ENCODE measurements at places on chromosomes 13 and 19.

DNA sequence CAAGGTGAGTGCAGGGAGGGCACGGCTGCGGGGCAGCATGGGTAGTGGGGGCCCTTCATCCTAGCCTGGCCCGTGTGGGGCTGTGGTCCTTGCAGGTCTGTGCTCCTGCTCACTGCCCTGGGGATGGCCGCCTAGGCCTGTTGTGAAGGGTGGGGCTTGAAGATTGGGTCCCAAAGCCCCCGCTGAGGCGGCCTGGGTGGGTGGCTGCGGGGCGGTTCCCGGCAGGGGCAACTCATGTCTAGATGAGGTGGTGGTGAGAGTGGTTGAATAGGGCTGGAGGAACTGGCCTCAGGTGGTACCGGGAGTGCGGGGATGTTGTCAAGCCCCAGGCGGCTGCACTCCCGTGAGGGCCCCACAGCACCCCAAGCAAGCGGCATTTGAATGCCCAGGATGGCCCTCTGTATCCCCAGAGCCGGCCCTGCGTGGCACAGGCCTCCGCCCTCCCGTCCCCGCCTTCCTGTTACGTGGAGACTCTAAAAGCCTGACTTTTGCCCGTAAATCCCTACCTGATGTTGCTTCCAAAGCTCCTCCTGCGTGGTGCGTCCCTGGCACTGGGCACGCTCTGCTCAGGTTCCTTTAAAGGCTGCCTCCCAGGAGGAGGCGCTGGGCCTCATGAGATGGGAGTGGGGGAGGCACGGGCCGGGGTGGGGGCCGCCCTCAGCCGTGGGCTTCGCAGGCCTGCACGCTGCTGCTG, 15.0 kb downstream of the SPPL2B start:
- no peak for DNase-seq

DNA sequence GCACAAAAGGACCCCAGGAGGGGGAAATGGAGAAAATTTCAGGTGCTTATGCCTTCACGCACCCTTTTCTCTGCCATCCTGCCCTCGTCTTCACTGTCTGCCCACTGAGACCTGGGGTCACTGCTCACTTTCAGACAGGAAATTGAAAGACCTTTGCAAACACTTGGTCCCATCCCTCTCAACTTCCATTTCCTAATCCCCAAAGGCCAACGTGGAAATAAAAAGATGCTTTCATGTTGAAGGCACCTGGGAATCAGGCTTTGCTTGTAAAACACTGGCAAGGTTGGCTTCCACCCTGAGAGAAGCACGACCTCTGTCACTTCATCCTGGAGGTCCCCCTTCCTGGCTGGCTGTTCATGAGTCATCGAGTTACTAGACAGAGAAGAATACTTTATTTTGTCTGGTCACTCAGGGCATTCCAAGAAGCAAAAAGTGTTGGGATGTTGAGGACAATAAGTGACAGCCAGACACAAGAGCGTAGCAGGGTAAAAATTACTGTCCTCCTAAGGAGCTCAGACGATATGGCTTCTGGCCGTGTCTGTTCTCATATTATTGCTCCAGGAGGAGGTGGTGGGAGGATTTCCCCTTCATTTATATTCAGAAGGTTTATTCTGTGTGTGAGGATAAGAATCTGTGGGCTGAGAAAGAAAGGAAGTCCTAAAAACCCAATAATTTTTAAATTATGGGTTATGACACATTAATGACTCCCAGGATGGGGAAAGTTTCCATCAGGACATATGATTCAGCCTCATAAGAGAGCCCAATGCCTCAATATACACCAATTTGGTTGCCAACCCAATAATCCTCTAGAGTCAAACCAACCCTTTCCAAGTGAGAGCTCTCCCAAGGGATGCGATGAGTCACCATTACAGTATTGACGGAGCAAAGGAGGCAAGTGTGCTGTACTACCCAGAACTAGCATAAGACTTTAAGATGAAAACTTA, 409.0 kb downstream of the COG6 start:
- DNase-seq, result no peak

- no peak for DNase-seq
Observed at GRCh38 chr19:49442354-49442753, 1.0 kb upstream of the SLC17A7 start.

DNA sequence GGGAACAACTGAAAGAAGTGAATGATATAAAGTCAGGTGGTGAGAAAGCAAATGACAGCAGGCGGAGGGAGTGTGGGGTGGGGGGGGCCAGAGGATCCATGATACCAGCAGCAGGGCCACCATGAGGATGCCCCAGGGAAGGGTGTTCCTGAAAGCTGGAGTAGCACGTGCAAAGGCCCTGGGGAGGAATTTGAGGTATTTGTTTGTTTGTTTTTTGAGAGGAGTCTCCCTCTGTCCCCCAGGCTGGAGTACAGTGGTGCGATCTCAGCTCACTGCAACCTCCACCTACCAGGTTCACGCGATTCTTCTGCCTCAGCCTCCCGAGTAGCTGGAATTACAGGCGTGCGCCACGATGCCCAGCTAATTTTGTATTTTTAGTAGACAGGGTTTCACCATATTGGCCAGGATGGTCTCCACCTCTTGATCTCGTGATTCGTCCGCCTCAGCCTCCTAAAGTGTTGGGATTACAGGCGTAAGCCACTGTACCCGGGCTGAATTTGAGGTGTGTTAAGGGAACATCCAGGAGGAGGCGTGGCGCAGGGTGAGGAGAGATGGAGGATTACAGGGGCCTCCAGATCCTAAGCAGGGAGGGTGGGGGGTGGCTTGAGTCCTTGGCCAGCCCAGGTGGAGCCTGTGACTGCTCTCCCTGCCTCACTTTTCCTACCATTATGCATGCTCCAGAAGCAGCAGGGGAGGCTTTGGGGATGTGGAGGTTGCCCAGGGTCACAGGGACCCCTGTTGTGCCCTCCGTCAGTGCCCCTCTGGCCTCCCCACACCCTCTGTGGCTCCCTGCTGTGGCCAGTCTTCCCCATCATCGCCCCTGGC, 12.4 kb upstream of the JUND start:
- DNase-seq, result no peak

- no peak for DNase-seq
Observed at GRCh38 chr19:48760504-48761205, 5.3 kb downstream of the FGF21 start.

DNA sequence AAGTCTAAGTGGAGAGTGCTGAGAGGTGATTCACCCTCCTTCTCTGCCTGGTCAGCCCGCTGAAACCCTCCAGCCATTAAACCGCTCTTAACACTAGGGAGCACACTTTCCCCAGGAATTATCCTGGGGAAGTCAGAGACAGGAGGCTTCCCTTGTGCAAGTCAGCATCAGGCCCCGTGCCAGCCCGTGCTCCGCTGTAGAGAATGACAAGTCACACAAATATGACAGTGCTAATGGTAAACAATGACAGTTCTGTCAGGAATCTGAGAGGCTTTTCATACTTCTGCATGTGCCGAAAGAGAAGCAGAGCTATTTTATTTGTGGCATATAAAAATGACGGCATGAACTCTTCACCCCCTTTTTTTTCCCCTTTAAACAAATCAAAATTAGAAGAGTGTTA, 816.9 kb upstream of the SLC10A2 start:
- peak; percentile 3 for DNase-seq

DNA sequence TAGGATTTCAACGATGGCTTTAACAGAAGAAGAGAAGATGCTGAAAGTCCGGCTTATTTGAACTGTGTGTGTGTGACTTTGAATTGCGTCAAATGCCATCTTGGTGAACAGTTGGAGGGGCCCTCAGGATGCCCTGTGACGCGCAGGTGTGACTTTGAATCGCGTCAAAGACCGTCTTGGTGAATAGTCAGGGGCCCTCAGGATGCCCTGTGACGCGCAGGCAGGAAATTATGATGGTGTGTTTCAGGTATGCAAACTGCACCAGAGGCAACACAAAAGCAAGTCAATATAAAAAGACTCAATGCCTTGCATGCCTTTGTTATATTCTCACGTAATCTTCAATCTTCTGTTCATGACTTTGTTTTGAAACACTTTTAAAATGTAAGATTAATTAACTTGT, 29.2 kb downstream of the ATP11A start:
- no peak for DNase-seq

GRCh38 chr19:32750441-32751055, 31.0 kb downstream of the TDRD12 start:
- DNase-seq, result peak; percentile 99

GRCh38 chr13:34750078-34750931, 191.8 kb upstream of the NBEA start:
- DNase-seq, result no peak

All from MV-4-11 (cell line).